ENCODE measurements at places on chromosomes 2 and 18. TPM values are rescaled to one million over a fixed set of nuclear protein-coding genes. Genes with fewer than 3 reads are reported as not detected.

DNA sequence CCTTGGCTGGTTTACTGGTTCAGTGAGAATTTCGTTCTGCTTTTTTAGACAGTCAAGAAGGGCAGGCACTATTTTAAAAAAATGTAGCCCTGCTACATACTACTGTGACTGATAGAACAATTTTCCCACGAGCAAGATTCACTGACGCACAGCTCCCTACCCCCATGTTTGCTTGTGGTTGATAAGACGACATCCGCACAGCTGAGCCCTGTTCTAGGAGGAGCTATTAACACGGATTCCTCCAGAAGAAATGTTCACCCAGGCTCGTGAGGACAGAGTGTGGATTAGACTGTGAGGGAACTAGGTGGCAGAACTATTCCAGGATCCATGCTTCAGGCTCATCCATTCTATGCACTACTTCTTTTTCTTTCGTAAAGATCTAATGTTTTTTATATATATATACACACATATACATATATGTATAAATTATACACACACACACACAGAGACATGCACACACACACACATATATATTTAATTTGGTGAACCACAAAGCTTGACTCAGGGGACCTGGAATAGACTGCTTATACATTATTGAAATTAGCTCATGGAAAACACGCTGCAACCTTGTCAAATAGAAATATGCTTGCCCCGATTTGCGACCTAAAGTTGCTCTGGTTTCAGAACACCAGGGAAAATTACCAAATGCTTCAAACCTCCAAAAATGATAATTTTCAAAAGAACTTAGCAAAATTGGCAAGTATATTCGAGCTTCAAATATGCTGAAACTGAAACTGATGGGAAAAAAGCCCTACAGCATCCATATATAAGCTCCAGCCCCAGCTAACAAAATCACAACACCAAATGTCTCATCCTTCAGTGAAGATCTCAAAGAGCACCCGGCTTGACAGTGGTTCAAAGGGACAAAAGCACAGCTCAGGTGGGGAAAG lies 370.4 kb downstream of the SOCS6 start:
- DNase-seq: no peak

DNA sequence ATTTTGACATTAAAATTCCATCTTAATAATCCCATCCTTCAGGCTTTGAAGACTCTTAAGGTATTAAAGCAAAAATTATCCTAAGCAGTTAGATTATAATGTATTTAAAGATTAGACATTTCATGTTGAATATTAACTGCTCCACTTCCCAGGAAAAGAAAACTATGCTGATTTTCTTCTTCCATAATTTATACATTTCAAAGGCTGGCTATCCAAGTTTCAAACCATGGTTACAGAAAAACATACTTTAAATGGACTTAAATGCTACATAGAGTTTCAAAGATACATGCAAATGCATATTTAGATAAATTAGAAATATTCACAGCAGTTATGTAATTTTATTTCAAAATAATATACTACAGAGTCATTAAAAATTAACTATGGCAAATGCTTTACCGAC lies 1505.6 kb upstream of the ZEB2 start:
- no peak for DNase-seq

DNA sequence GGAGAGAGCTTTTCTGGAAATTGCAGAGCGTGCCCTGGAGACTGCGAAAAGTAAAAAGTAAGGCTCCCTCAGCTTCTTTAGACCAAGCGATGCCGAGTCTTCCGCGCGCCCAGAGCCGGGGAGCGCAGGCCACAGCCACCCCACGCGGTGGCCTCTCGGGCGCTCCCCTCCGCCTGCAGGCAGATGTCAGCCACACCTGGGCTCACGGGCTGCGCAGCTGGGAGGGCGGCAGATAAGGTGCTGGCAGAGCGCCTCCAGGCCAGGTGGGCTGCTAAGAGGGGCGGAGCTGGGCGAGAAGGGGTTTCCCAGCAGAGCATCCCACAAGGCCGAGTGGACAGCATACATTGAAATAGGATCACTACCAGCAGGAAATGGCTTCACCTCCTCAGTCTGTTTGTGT lies 81.7 kb downstream of the ARHGEF4 start:
- DNase-seq: peak; percentile 34

GRCh38 chr2:144509879-144510221 lies 10.1 kb downstream of the ZEB2 start:
- DNase-seq: no peak

DNA sequence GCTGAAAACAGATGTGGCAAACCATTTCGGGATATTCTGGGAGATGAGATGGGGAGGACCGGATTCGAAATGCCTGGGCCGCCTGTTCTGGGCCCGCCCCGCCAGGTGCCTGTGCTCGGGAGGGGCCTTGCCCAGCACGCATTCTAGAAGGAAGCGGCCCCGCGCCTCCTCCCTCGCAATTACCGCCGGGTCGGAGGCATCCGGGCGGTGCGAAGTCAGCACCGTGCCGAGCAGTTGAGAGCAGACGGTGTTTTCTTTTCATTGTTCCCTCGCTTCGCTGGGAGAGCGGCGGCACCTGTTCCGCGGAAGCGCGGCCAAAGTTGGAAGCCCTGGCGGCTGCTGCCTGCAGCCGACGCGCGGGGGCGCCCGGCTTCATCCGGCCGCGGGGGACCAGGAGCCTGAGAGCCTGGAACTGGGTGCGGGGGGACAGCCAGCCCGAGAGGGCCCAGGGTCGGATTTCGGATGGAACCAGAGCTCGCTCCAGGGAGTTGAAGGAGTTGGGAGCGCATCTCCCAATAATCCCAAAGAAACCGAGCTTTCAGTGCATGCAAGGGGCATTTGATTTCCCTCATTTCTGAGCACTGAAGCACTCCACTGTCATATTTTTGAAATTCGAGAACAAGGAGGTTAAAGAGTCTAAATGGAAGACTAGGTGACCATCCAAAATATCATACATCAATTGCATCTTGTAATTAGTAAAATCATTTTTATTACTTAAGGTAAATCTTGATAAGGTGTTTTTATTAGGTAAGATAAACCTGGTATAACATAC lies 241.8 kb upstream of the RAB12 start:
- peak; percentile 82 for DNase-seq

- no peak for DNase-seq
Measured at GRCh38 chr2:158603205-158603604, 146.5 kb downstream of the PKP4 start.

DNA sequence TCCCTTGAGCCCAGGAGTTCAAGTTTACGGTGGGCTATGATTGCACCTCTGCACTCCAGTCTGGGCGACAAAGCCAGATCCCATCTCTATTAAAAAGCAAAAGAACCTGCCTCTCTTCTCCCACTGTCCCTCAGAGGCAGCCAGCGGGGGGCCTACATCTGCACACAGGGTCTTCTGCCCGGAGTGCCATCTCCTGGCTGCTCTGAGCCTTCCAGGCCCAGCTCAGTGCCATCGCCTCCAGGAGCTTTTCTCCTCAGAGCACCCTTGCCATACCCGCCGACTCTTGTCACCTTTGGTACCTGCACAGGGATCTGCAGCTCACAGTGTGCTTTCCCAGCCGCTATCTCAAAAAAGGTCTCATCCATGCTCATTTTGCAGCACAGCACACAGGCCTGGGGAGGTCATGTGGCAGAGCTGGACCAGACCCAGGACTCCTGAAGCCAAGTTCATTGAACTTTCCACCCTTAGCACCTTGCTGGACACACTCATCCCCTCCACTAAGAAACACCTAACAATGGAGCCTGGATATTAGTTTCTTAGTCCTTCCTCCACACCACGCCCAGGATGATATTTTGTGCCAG lies 186.3 kb downstream of the HAUS1 start:
- DNase-seq: no peak

DNA sequence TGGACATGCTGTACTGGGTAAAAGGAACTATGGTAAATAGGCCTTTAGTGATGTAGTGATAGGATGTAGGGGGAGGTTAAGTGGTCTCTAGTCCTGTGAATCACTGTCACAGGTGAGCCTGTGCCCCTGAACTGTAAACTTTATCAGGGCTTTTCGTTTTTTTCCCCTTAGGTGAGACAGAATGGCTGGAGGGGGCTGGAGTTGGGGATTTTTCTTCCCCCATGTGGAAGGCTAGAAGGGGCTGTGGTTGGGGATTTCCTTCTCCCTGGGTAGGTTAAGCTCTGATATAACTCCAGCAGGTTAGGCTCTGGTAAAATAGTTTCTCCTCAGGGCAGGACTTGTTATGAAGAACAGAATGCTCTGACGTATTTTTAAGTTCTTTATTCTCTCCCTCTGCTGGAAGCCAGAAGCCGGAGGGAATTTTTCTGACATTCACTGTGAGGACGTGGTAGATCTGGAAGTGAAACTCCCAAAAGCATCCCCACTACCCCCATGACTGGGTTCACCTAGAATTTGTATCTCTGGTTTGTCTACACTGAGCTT lies 28.5 kb downstream of the PIKFYVE start:
- DNase-seq: no peak

- DNase-seq: no peak
Measured at GRCh38 chr2:150480241-150480640, 7.2 kb downstream of the RND3 start.

GRCh38 chr2:30645081-30645744 lies 162.0 kb downstream of the CAPN13 start:
- no peak for DNase-seq

GRCh38 chr18:36829362-36830157 lies 633 bp downstream of the KIAA1328 start:
- DNase-seq: no peak

DNA sequence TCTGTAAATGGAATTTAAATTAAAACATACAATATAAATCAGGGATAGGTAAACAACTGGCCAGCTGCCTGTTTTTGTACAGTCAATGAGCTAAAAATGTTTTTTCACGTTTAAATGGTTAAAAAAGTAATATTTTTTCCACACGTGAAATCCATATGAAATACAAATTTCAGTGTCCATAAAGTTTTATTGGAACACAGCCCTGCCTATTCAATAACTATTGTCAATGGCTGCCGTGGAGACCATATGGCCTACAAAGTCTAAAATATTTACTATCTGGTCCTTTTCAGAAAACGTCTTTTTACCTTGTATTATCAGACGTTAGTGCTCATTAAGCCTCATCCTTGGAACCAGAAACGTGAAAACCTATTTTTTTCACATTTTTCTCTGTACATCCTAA lies 1.3 kb downstream of the TMEM17 start:
- no peak for DNase-seq

DNA sequence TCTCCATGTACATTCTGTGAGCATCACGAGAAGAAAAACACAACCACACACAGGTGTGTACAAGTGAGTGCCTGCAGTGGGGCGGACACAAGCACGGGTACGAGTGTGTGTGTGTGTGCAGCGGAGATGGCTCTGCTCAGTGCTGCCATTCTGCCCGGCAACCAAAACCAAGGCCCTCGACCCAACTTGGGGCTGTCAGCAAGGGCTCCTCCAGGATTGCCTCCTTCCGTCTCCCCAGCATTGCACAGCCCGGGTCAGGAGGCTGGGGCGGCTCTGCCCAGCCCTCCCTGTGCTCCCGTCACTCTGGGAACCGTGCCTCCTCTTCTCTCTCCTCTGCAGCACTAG lies 66.5 kb downstream of the PXDN start:
- no peak for DNase-seq

- no peak for DNase-seq
Measured at GRCh38 chr2:58614219-58614618, 373.1 kb upstream of the FANCL start.

DNA sequence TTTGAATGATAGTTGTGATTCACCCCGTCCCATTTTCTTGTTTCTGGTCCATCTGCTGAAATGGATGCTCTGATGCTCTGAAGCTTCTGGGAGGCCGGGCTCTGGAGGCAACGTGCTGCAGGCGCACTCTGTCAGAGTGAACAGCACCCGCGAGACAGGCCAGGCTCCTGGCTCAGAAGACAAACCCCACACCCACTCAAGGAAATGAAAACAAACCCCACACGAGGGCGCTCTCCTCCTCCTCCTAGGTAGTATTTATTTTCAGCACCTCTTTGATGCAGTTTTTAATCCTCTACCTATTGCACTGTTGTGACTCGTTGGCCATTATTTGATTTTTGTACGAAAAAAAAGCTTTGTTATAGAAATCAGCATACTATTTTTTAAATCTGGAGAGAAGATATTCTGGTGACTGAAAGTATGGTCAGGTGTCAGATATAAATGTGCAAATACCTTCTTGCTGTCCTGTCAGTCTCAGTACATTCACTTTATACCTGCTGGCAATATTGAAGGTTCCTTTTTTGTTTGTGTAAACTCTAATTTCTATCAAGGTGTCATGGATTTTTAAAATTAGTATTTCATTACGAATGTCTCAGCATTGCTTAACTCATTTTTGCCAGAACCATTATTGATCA lies 10.3 kb upstream of the CHST10 start:
- peak; percentile 78 for DNase-seq

DNA sequence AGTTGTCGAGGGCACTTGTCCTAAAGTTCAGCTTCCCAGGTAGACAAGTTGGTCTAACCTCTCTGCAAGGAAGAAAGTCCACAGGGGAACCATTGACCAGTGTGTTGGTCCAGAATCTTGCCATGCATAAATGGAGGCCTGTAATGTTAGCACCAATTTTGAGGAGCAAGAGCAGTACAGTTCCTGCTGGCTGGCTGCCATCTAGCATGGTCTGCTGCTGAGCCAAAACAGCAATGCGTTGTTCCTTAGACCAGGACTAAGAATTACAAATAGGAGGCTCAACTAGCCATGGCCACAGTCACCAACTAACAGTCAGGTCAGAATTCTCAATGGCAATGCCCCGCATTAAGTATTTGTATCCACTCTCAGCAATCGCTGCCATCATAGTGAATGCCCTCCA lies 72.8 kb upstream of the WIPF1 start:
- no peak for DNase-seq

- DNase-seq: no peak
Measured at GRCh38 chr2:98161186-98161585, 74.2 kb downstream of the VWA3B start.

- DNase-seq: peak; percentile 70
Measured at GRCh38 chr2:176128172-176128981, 1.1 kb upstream of the HOXD8 start.

DNA sequence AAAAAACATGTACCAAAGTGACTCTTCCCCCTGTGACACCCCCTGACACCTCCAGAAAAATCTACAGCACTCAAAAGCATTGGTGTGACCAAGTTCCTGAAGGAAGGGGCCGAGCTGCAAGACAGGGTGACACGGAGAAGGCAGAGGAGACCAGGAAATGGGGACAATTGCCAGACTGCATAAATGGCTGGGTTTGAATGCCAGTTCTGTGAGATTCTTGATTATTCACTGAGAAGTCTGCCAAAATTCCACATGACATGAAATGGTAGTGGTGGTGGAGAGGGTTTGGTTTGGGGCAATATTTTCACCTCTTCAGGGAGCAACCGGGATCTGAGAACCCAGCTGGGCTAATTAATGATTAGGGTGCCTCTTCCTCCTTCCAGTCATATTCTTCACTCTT lies 178.5 kb downstream of the ARL4C start:
- DNase-seq: no peak

- no peak for DNase-seq
Measured at GRCh38 chr2:240728361-240728760, 36.7 kb downstream of the AQP12A start.

GRCh38 chr18:7567474-7568425 lies 634 bp downstream of the PTPRM start:
- peak; percentile 58 for DNase-seq

The LHCGR gene
- total RNA-seq: 0.31 TPM

The RAD51AP2 gene
- 0.30 TPM for total RNA-seq

The ARHGAP25 gene
- 3.4 TPM for total RNA-seq

The DUSP19 gene
- 3.4 TPM for total RNA-seq

Measured in WTC11 (cell line).